MV-4-11 (cell line): ENCODE measurements at places on chromosomes 1 and 21.

DNA sequence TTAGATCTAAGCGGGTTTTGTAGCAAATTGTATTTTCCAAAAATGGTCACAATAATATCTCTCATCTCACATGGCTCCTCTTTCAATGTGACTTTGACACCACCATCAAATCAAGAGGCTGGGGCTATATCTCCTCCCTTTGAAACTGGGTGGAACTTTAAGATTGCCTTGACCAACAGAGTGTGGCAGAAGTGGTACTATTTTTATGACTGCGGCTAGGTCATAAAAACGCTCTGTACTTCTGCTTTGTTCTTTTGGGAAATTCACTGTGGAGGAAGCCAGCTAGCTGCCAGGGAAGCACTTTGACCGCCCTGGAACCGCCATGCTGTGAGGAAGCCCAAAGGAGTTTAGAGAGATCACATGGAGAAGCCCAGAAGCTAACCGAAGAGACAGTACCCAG, 50.7 kb upstream of the ACOT11 start:
- peak; percentile 54 for DNase-seq

DNA sequence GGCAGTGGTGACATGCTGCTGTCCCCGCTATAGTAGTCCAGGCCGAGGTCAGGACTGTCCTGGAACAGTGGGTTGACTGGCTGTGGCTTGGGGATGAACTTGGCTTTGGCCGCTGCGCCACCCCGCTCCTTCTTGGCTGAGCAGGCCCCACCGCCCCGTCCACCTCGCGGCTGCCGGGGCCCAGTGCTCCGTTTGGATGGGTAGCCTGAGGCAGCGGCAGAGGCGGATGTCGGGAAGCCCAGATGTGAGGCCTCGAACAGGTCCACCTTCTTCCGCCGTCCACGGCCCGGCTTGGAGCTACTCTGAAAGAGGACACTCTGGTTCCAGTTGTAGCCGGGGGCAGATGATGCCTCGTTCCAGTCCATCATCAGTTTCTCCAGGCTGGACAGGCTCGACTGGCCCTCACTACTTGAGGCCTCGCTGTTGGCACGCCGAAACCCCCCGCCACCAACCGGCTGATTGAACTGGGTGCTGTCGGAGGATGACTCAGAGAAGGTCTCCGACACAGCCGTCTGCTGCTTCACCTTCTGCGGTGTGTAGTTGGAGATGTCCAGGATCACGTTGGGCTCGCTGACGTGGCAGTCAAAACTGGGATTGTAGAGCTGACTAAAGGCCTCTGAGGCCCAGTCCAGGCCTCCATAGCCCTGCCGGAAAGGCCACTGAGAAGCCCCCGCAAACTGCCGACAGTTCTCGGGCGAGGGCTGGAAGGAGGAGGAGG, 55.6 kb downstream of the AHDC1 start:
- DNase-seq: no peak

- DNase-seq: no peak
Observed at GRCh38 chr1:217193151-217193550, 437.7 kb downstream of the GPATCH2 start.

GRCh38 chr1:177302357-177303044, 131.7 kb downstream of the BRINP2 start:
- DNase-seq: no peak

GRCh38 chr1:44631333-44631646, 43.0 kb downstream of the TMEM53 start:
- no peak for DNase-seq

DNA sequence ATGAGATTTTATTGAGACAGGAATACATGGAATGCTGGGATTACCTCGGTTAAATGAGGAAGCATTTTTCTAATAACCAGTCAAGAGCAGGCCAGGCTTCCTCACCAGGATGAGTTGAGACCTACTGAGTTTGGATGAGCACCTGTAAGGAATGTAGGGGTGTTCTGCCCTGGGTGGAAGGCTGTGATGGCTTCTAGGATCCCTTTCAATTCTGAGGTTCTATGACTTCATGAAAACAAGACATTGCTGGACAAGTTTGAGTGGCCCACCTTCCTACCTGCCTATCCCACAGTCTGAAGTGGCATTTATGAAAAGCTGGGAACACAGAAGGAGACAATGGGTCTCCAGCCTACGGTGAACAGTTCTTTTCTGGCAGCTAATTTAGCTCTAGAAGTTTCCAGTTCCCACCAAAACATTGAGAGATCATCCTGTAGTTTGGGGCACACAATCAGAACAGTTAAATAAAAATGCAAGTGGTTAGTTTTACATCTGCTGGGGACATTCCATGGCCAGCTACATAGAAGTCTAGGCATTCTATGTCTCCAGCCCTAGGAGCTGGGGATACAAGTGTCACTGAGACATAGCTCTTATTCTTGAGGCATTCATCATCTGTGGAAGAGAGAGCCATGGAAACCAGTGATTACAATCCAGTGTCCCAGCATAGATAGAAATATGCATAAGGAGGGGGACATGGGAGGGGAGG, 51.3 kb upstream of the TSPAN2 start:
- DNase-seq: no peak

GRCh38 chr21:38487901-38488639, 10.2 kb downstream of the ERG start:
- no peak for DNase-seq

DNA sequence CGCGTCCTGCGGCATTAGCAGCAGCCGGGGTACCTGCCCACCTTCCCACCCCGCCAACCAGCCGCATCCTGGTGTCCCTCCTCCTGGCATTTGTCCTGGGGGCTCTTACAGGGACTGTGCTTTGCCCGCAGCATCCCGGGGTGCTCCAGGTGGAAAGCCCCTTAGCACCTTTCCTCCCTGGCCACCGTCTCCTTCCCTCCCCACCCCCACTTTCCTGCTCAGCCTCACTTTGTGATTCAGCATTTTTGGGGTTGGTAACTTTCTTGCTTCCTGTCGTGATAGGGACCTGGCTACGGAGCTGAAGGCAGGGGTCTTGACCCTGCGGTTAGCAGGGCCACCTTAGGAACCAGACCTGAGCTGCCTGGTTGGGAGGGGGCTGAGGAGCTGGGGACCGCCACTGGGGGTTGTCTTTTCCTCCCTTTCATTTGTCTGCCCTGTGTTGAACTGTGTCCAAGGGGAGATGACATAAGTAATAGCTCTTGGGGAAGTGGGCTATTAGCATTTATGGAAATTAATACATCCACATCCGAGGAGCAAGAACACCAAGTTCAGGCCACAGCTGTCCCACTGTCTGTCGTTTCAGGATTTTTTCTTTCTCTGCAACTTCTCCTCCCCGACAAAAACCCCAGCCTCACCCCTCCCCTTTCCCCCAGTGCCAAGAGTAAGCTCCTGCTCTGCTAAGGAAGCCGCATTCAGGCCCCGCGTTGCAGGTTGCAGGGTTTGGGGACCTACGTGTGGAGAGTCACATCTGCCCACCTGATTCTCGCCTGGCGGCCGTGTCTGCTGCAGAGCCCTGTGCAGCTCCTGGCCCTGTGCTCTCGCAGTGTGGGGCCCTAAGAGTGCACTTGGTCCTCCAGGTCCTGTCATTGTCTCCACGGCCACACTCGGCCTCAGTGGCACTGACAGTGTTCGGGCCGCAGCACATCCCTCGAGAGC, 1.6 kb upstream of the NPHP4 start:
- DNase-seq: no peak

DNA sequence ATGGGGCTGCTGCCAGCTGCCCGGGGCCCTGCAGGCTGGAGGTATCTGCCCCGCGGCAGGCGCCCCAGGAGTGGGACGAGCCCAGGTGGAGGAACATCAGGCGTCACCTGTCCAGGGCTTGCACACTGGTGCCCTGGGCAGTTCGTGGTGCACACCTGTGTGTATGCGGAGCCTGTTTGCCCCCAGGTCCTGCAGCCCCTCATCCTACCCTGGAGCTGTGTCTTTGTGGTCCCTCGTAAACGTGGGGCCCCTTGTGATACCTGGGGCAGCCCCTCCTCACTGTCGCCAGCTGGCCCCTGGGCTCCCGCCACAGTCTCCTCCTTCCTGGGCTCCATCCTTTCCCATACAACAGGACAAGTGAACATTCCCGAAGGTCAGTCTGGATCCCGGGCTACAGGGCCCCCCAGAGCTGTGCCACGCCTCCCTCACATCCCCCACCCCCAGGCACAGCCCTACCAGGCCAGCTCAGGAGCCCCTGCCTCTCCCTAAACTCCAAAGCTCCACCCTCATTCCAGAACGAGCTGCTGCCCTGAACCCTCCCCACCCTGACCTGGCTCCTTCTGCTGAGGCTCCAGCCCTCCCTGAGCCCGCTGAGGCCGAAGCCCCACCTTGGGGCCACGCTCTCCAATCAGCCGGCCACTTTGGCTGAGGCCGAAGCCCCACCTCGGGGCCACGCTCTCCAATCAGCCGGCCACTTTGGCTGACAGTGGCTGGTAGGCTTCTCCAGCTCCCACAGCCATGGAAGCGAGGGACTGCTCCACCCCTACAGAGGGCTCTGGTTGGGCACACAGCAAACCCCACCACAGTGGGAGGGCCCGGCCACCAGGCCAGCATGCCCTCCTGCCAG, 42.6 kb downstream of the UBE2G2 start:
- DNase-seq: no peak

- no peak for DNase-seq
Observed at GRCh38 chr21:42777064-42777756, 102.1 kb downstream of the WDR4 start.

DNA sequence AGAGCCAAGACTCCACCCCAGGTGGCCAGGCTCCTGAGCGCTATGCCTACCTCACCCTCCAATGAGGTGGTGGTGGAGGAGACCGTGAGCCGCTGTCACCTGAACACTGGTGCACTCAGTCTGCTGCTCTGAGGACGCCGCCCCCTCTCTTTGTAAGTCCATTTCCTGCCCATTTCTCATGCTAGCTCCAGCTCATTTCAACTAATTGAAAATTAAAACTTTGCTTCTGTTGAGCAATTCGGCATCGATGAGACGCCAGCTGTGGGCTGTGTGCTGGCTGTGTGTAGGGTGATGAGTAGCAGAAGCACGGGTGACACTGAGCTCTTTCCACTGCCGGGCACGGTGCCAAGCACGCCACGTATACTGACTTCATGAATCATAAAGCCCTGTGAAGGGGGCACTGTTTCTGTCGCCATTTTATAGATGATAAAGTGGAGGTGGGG, 11.2 kb downstream of the TNFRSF1B start:
- DNase-seq: peak; percentile 94

GRCh38 chr1:197439708-197440280, 171.7 kb downstream of the CRB1 start:
- no peak for DNase-seq

- DNase-seq: no peak
Observed at GRCh38 chr21:46366091-46366490, 42.1 kb downstream of the PCNT start.

DNA sequence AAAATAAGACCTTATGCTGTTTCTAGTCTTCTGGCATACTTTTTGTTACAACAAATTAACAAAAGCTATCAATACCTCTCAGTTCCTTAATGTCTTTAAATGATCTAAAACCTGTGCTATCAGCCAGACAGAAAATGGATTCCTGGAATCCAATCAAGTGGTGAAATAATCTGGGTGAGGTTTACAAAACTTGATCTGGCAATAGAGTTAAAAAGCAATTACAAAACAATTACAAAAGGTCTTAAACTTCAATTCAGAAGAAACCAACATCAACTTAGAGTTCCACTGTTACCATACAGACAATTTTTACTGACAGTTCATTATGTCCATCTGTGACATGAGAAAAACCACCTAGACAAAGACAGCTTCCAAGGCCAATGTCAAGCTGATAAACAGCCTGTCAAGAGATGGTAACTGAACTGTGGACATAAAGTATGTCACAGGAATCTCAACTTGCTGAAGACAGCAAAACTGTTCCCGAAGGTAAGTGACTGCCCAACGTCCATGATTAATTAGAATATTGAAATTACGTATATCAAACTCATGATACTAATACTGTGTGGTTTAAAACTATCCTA, 17.4 kb downstream of the ZZZ3 start:
- DNase-seq: no peak

DNA sequence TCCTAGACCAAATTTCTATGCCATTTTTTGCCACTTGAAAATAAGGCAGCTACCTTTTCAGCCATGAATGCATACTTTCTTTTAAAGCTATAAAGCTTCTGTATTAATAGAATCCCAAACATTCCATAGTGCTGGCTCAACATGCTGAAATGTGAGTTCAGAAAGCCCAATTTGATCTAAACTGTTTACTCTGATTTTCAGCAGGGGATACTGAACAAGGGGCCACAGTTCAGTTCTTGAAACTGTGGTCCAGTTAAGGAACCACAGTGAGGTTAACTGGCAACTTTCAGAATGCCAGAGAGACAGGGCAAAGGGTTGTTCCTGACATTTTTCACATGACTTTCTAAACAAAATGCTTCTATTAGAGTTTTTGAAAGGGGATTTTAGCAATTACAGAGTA, 85.7 kb upstream of the COL11A1 start:
- no peak for DNase-seq

DNA sequence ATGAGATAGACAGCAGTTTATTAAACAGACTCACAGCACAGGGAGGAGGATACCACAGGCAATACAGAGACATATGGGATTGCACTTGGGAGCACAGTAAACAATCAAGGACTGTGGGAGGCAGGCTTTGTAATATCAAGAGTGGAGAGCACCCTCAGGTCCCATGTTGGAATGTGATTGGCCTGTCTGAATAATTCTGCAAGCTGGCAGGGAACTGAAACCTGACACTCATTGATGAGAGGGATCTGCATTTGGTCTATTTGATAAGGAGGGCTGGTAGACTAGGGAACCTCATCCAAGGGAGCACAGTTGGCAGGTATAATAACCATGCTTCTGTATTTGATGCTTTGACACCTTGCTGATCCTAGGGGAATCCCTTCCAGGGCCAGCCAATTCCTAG, 69.9 kb upstream of the PRMT6 start:
- no peak for DNase-seq

DNA sequence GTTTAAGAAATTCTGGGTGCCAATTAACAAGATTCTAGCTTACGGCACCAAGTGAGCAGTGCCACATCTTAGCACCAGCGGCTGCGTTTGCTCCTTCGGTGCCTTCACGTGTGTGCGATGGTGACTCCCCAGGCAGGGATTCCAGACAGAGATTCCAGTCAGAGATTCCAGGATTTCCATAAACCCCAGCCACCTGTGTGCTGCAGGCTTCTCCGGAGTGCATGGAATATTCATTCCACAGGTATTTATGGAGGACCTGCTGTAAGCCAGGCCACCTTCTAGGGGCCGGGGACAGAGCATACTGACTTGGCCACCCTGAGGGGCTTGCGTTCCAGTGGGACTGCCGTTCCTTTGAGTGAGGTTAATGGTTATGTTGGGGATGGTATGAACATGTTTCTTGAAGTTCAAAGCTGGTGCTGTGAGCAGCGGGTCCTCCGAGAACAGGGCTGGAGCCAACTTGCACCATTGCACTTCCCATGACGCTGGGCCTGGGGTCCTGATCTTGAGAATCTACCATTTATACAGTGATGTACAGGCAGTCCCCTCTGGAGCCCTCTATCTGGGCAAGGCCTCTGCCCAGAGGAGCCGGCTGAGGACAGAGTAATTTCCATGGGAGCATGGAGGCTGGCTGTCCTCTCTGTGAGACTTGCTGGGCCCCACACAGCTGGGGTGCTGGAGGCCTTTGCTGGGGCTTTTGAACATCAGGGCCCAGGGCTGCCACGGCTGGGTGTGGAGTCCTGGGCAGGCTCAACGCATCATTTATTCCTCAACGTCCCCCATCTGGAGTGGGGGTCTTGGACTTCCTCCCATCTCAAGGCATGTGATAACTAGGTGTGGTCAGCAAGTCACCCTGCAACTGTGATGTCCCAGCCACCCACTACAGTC, 58.8 kb upstream of the AJAP1 start:
- DNase-seq: no peak
